ENCODE measurements at places on chromosomes 2 and 18.
A peak's percentile ranks its signal among the peaks of the same experiment; 100 is the strongest.

- no peaks in the 10 kb centered on the region for H3K36me3 ChIP-seq
- DNase-seq: no peak
- H3K27me3 ChIP-seq: no peaks in the 10 kb centered on the region
- no peak overlapping the region for H3K27ac ChIP-seq
- H3K4me3 ChIP-seq: no peak overlapping the region
- peaks cover 18% of the 10 kb centered on the region for H3K4me1 ChIP-seq
These were observed 3.4 kb upstream of the MAP4K4 start for GRCh38 chr2:101693991-101694588.

DNA sequence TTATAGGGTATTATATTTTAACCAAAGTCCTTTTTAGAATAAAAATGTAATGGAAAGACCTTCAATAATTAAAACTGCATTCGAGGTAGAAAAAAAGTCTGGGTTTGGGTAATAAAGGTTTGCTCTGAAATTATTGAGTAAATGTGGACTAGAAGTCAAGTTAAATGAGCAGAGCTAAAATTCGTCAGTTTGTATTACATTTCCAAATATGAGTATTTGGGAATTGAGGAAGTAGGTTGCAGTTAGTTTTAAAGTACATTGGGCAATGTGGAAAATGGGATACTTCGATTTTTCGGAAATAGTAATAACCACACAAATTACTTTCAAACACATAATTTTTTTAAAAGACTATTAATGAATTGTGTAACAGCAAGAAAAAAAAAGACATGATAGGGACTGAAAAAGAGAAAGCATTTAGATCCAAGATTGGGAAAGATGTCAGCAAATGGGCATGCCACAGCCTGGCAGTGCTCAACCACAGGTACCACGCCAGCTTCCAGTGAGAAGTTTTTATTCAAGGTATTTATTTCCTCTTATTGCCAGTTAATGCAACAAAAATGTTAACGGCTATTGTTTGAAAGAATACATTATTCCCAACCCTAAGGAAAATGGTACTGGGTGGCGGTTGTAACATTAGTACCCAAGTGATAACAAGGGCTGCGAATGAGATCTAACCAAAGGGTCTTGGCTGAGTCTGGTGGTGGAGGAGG lies 50.0 kb downstream of the TTC39C start:
- DNase-seq: no peak
- H3K27ac ChIP-seq: no peak overlapping the region
- peaks cover 85% of the 10 kb centered on the region for H3K4me1 ChIP-seq
- no peak overlapping the region for H3K4me3 ChIP-seq
- H3K36me3 ChIP-seq: peaks cover 30% of the 10 kb centered on the region
- no peaks in the 10 kb centered on the region for H3K27me3 ChIP-seq

DNA sequence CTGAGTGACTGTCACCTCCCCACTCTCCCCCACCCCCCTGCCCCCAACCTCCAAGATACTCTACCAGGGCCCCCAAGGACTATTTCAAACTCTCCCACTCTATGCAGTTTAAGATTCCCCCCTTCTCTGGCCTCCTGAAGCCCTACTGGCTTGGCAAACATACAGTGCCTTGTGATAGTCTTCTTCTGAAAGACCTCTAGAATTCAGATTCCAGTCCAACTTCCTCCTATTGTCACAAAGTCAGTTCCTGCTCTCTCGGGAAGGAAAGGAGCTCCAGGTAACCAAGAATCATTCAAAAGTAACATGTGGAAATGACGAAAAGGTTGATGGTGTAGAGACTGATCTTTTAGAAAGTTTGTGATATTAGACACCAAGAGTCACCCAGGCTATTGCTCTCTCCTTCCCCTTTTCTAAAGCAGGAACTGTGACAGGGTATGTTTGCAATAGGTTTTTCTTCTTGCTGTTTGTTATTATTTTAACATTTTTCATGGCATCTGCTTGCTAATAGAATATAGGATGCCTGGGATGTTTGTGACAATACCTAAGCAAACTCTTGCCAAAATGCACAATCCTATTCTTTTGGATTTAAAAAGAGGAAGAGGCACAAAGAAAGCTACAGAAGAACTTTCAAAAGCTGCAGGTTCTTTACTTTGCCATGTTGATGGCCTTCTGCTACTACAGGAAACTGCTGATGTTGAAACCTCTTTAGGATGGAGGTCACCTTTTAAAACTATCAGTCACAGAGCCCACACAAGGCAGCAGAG lies 93.5 kb upstream of the MGAT4A start:
- no peak overlapping the region for H3K27ac ChIP-seq
- no peaks in the 10 kb centered on the region for H3K36me3 ChIP-seq
- no peak overlapping the region for H3K4me3 ChIP-seq
- no peaks in the 10 kb centered on the region for H3K27me3 ChIP-seq
- DNase-seq: no peak

GRCh38 chr2:180360283-180360618 lies 353.2 kb upstream of the CWC22 start:
- H3K27me3 ChIP-seq: no peaks in the 10 kb centered on the region
- no peak overlapping the region for H3K4me3 ChIP-seq
- no peaks in the 10 kb centered on the region for H3K4me1 ChIP-seq
- no peak overlapping the region for H3K27ac ChIP-seq
- no peaks in the 10 kb centered on the region for H3K36me3 ChIP-seq
- DNase-seq: no peak

DNA sequence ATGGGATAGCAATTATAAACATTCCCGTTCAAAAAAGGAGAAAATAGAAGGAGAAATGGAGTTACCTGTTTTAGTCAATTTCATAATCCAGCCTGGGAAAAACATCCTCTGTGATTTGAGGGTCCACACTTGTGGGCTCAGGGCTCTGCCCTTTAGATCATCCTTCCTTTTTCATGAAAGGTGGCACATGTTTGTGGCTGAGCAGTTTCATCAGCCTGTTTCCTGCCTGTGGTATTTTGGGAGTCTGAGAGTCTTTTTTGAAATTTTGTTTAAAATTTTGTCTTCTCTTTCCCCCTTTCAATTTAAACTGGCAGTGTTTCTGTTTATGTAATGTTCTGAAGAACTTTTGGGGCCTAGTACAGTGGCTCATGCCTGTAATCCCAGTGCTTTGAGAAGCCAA lies 84.0 kb downstream of the KIAA1328 start:
- H3K27ac ChIP-seq: no peak overlapping the region
- H3K4me3 ChIP-seq: no peak overlapping the region
- peaks cover 13% of the 10 kb centered on the region for H3K4me1 ChIP-seq

DNA sequence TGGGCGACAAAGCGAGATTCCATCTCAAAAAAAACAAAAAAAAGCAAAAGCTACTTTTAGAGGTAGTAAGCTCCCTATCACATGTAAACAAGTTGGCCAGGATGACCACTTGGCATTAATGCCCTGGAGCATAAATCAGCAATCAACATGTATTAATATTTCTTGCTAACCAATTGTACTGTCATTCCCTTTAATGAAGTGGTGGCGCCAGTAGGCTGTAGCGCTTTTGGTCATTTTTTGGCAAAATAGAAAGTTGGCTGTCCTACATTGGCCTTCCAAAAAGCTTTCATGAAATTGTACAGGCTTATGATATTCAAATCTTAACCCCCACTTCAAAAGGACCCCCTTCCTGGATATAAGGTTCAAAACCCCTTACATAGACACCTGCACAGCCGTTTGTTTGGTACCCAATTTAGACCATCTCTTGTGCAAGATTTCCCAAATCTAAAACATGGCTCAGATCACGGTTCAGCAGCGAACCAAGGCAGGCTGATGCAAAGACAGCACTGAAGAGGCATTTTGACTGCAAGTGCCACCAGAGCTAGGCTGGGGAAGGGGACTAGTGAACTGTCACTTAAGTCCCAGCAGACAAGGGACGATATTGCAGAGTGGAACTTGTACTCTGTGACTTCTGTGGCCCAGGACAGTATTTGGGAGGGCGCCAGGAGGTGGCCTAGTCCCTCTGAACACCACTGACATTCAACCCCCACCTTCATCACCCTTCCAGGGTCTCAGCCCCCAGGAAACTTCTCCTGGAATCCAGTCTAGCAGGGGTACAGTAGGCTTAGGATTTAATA lies 31.9 kb downstream of the SMAD7 start:
- no peak for DNase-seq
- peaks cover 24% of the 10 kb centered on the region for H3K4me1 ChIP-seq
- peaks cover 8% of the 10 kb centered on the region for H3K36me3 ChIP-seq

- peaks cover 23% of the 10 kb centered on the region for H3K4me1 ChIP-seq
- no peak overlapping the region for H3K27ac ChIP-seq
- H3K4me3 ChIP-seq: no peak overlapping the region
- H3K36me3 ChIP-seq: peaks cover 4% of the 10 kb centered on the region
- DNase-seq: no peak
These were observed 110.7 kb downstream of the XRCC5 start for GRCh38 chr2:216219861-216220260.

- H3K36me3 ChIP-seq: no peaks in the 10 kb centered on the region
- no peaks in the 10 kb centered on the region for H3K27me3 ChIP-seq
- H3K4me3 ChIP-seq: no peak overlapping the region
- no peaks in the 10 kb centered on the region for H3K4me1 ChIP-seq
- no peak overlapping the region for H3K27ac ChIP-seq
These were observed 48.9 kb upstream of the CNTNAP5 start for GRCh38 chr2:123976054-123976648.

DNA sequence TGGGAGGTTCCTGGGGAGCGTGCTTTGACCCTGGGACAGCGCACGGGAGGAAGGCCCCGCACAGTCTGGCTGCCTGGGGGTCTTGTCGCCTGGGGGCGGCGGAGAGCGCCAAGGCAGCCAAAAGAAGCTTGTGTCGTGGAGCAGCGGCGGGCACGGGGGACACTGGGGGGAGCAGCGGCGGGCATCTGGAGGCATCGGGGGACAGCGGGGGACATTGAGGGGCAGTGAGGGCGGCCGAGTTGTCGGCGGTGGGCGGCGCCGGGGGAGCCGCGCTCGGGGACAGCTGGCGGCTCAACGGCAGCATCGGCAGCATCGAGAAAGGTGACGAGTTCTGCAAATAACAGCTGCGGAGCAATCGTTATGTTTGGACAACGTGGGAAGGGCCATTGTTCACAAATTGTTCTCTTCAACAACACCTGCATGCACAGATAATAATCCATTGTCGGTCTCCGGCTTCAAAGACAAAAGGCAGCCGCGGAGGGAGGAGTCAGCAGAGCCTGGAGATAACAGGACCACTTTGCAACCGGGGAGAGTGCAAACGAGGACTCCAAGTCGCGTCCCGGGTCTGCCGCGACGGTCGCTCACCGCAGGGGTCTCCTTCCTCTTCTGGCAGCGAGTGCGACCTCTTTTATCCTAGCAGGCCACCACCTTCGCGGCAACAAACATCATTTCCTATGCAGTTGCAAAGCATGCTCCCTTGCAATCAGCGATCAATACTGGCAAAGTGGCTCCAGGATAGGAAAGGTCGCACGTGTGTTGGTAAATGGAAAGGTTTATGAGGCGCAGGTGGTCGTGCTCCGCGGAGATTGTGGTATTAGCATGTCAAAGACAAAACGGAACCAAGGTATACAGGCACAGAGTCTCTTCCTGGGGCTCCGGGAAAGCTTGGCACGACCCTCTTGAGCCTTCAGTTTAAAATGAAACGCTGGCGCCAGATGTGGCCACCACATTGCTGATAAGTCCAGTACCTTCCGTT lies 132.3 kb upstream of the DLX2 start:
- H3K27ac ChIP-seq: no peak overlapping the region
- H3K4me3 ChIP-seq: peak overlapping the region; percentile 73
- H3K4me1 ChIP-seq: peaks cover 15% of the 10 kb centered on the region
